ENCODE measurements at places on chromosomes 4 and X. TPM values are rescaled to one million over a fixed set of nuclear protein-coding genes. Genes with fewer than 3 reads are reported as not detected.

SMIM10L2A gene
- total RNA-seq: under 0.01 TPM

GPM6B gene
- total RNA-seq: 40.8 TPM

CPLX1 gene
- not detected for total RNA-seq

SORCS2 gene
- under 0.01 TPM for total RNA-seq

VSIG4 gene
- under 0.01 TPM for total RNA-seq

SMIM43 gene
- total RNA-seq: under 0.01 TPM

HHIP gene
- total RNA-seq: 4.5 TPM

ERVMER34-1 gene
- total RNA-seq: 0.20 TPM

RHOXF1 gene
- not detected for total RNA-seq

Data from subcutaneous preadipocyte (primary cell).